Activated naive CD8-positive, alpha-beta T cell treated with anti-CD3 and anti-CD28 coated beads for 36 hours (primary cell): ENCODE measurements at places on chromosomes 13 and 19.

DNA sequence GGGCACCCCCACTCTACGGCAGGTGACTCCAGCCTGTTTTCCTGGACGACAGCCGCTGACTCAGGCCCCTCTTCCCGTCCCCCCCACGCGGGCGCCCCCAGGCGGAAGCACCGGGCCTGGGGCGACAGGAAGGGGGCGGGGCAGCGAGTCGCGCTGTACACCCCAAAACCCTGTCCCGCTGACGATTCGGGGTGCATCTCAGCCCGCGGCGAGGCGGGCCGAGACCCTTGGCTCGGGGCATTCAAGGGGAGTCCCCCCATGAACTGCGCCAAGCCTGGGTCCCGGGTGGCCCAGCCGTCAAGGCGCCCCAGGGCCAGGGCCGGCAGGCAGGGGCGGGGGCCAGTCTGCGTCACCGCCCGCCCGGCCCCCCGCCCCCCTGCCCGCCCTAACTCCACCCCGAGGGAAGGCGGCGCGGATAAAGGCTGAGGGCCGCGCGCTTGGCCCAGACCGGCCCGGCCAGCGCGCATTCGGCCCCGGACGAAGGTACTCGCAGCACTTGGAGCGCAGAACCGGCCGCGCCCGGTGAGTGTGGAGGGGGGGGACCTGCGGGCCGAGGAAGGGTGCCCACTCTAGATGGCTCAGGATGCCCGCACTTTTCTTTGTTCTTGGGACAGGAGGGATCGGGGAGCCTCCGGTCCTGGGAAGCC, at the start of gene MIDN:
TSS of gene MIDN (plus strand) at position 445 of the 647 bp plus-strand sequence. CDS start 1,714 bp downstream, outside the sequence.
- peak; percentile 79 for DNase-seq

GRCh38 chr13:98044301-98044700, 90.8 kb downstream of the IPO5 start:
- DNase-seq, result no peak

- no peak for DNase-seq
These were observed 400.8 kb upstream of the ATXN8OS start for GRCh38 chr13:69706807-69707206.

DNA sequence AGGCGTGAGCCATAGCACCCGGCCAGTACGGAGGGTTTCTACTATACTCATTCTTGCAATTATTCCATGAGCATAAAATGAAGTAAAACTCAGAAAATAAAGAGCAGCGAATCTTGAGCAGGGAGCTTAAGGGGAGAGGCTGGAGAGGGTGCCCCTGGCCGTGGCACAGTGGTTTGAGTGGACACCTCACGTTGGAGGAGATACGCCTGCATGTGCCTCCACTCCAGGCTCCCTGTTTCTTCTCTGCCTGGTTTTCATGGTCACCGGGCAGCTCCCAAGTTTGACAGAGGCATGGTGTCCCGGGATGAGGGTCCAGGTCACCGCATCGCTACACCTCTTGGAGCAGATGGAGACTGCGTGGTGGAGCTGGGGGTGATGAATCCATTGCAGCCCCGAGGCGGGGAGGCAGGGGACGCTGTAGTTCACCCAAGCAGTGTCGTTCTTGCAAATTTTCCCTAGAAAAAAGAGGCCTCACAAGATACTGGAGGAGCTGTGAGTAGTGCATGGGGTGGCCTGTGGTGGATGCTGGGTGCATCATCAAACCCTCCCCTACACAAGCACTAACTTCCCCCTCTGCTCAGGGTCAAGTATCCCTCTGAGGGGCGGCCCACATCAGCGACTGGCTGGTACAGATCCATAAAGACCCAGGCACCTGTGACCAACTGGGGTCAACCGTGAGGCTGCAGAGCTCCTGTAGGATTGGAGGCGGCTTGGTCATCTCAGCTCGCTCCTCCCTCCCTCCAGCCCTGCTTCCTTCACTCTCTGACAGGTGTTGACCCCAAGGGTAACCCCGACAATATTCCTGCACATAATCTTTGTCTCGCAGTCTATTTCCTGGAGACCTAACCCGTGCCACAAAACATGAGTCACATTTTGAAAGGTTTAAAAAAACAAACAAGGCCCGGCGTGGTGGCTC, 3.6 kb upstream of the MIER2 start:
- DNase-seq, result no peak

GRCh38 chr13:89862011-89862690, 1485.3 kb upstream of the MIR17HG start:
- DNase-seq, result no peak

DNA sequence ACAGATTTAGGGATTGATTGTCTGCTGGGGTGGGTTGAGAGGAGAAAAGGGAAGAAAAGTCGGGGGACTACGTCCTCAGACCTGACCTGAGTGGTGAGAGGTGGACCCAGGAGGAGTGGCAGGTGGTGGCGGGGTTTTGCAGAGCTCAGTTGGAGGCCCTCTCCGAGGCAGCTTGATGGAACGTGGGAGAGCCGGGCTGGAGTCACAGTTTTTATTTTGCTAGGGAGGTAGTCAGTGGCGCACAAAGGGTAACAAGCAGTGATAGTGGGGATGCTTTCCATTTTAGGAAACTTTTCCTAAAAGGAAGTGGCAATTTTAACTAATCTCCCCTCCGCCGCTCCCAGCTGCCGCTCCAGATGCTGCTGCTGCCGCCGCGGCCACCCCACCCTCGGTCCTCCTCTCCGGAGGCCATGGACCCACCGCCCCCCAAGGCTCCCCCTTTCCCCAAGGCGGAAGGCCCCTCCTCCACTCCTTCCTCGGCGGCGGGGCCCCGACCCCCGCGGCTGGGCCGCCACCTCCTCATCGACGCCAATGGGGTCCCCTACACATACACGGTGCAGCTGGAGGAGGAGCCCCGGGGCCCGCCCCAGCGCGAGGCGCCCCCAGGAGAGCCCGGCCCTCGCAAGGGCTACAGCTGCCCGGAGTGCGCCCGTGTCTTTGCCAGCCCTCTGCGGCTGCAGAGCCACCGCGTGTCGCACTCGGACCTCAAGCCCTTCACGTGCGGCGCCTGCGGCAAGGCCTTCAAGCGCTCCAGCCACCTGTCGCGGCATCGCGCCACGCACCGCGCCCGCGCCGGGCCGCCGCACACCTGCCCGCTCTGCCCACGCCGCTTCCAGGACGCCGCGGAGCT, 1.1 kb upstream of the ZNF581 start:
- peak; percentile 55 for DNase-seq

GRCh38 chr19:30036154-30037129, 94.4 kb downstream of the URI1 start:
- no peak for DNase-seq

DNA sequence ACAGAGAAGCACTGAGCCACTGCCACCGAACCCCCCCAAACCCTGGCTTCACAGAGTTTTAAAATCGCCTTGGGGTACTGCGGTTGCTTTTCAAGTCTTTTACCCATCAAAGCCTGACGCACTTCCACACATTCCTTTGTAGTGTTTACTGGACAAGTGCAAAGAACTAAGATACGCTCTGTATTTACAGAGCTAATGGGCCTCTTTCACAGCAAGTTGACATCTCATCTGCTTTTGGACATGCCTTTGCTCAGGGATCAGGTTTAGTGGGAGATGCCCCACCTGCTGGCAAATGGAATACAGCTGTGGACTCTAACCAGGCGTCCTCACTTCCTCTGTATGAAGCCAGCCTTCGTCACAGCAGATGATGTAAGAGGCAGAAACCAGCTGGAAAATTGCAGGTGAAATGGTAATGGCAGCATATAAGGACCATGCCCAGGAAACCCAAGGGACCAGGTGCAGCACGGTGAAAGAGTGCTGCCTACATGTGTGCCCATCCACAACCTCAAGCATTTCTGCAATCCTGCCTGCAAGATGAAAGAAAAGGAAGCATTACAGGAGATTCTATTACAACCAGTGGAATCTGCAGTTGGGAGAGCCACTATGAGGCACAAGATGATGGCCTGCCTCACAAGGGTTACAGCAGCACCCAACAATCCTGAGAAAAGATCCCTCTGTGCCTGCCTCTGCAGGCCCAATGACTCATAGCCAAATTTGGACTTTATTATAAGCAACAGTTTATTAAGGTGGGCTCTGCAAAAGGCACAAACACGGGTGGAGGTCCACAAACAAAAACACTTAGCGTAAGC, 34.7 kb downstream of the BRD4 start:
- DNase-seq, result no peak

GRCh38 chr13:29855784-29856183, 5.4 kb upstream of the UBL3 start:
- no peak for DNase-seq

GRCh38 chr19:45468159-45468651, 409 bp downstream of the FOSB start:
- peak; percentile 48 for DNase-seq

DNA sequence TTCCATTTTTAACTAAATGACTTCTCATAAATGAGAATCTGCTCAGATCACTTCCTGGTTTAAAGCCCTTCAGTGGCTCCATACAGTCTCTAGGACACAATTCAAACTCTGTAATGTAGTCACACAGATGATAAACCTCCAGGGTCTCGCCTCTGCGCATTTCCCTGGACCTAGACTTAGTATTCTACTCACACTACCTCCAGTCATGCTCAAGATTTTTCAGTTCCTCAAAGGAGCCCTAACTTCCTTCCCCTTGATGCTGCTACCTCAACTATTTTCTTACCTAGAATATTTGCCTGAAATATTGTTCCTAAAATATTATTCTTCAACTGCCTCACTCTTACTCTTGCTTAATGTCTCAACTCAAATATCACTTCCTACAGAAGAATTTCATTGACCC, 86.7 kb upstream of the TPP2 start:
- DNase-seq, result no peak

DNA sequence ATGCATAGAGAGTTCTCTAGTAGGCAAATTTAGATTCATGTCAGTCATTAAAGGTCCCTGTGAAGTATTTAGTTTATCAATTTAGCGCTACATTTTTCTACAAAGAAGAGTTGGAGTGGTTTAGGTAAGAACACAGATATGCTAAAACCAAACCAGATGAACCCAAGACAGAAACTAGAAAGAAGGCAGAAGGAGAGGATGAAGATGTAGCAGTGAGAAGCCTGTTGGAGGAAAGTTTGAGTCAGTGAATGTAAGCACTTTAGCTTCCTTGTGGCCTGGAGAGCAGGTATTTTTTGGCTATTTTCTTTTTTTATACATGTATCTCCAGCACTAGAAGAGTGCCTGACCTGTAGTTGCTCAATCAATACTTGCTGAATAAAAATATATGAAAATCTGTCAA, 223.7 kb downstream of the KCNRG start:
- DNase-seq, result no peak

- DNase-seq, result no peak
These were observed 7.3 kb downstream of the ZNF555 start for GRCh38 chr19:2848616-2849015.

- DNase-seq, result no peak
These were observed 4.8 kb downstream of the PRMT1 start for GRCh38 chr19:49681830-49682229.

- DNase-seq, result no peak
These were observed 60.5 kb downstream of the ZNF557 start for GRCh38 chr19:7130043-7130442.

- no peak for DNase-seq
These were observed 3.7 kb upstream of the HSH2D start for GRCh38 chr19:16139752-16140151.

DNA sequence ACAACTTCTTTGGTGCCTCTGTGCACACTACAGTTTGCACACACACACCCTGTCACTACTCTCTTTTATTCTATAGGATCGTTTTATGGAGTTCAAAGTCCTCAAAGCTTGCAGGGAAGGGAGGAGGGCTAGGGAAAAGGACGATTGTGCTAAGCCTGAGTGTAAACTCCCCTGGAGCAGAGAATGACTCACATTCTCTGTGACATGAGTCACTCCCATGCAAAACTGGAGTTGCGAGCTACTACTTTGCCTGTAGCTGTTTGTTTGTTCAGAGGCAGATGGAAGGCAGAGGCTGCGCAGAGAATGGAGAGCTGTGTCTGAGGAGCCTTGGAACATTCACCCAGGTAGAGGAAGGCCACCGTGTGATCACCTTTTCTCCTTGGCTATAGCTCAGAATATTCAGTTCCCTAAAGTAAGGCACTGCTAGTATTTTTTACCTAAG, 80.5 kb upstream of the MBNL2 start:
- DNase-seq, result peak; percentile 13

DNA sequence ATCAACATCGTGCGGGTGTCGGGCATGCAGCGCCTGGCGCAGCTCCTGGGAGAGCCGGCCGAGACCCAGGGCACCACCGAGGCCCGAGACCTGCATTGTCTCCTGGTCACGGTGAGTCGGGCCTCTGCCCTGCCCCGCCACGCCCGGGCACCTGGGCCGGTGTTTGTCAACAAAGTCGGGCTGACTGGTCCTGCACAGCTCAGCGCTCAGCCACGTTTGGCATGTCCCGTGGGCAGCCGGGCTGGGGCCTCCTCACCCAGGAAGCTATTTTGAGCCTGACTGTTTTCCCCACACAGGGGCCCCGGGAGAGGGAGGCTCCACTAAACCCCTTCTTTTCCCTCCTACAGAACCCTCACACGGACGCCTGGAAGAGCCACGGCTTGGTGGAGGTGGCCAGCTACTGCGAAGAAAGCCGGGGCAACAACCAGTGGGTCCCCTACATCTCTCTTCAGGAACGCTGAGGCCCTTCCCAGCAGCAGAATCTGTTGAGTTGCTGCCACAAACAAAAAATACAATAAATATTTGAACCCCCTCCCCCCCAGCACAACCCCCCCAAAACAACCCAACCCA, 1.3 kb downstream of the GADD45B start:
- DNase-seq, result no peak

DNA sequence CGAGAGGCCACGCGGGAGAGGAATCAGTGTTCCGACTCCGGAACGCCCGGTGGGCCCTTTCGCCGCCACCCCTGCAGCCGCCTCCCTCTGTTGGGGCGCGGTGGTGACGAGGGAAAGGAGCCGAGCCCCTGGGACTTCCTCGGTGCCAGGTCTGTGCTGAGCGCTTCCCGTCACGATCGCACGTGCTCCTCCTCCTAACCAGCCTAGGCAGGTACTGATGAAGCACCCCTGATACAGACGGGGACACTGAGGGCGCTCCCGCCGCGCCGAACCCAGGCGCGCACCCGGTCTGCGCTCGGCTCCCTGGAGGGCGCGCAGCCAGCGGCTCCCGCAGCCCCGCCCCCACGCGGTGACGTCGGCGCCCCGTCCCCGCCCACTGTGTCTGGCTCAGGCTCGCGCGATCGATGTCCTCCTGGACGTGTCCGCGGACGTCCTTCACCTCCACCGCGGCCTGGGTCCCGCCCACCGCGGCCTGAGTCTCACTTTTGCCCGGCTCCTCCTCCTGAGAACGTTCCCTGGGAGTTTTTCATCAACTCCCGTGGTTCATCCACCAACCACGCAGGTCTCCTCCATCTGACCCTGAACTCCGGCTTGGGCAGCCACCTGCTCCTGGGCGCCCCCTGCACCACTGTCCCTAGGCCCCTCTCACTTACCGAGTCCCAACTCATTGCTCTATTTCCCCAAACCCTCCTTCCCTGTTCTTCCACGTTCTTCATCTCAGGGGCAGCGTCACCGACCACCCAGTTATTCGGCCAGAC, 2.6 kb upstream of the KLK15 start:
- DNase-seq, result peak; percentile 84

DNA sequence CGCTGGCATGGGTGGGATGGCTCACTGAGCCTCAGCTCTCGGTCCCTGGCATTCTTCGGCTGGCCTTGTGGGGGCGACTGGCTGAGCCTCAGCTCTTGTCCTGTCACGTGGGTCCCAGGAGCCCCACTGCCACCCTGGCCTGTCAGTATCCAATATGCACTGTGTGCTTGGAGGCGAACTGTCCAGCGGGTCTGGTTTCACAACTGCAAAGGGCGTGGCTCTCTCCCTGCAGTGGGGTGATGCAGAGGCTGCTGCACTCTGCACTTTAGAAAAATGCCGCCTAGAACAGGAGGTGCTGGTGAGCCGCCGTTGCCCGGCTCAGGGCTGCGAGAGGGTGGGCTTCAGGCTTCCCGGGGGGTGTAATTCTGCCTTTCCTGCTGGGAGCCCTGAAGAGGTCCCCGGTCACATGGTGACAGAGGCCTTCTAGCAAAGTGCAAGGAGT, 17.0 kb upstream of the TMEM255B start:
- DNase-seq, result peak; percentile 45

GRCh38 chr13:100300243-100300642, 211.3 kb downstream of the PCCA start:
- no peak for DNase-seq
